Activated T-helper 1 cell treated with anti-CD3 and anti-CD28 coated beads, Interleukin-2, amount 50 U/mL, for 16 hours (primary cell): ENCODE measurements at places on chromosomes 12 and 14.

GRCh38 chr14:28751467-28752058 lies 15.0 kb upstream of the FOXG1 start:
- DNase-seq, result no peak

- DNase-seq, result no peak
Observed at GRCh38 chr12:85688837-85689236, 147.4 kb downstream of the RASSF9 start.

- DNase-seq, result no peak
Observed at GRCh38 chr12:6041891-6042290, 82.6 kb downstream of the VWF start.

DNA sequence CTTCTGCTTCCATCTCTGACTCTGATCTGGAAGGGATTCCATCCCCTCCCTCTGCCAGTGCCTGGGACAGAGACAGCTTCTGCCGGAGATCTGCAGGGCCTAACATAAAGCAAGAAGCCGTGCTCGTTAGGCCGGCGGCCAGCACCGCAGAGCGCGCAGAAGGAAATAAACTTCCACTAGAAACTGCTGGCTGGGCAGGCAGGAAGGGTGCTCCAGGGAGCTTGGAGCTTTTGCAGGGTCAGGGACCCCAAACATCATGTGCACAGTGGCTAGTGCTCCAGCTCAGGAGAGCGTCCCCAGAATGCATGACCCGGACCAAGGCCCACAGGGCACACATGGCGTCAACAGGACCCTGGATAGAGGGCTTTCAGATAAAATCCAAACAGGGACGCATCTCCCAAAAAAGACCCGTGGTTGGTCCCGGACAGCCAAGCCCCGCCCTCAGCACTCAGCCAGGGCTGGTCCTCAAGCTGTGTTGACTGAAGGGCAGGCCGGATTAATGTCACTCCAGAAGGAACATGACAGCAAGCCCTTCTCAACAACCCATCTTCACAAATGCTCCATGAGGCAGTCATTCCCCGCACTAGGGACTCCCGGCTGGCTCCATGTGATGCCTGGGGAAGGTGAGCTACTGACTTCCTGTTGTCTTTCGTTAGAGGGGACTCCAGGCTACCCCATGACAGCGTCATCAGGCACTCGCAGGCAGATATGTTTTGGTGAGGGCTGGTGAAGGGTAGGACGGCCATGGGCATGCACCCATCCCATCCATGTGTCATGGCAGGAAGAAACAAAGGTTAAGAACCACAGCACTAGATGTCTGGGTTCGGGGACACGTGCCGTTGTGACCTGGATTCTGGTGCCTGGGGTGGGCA lies 121.5 kb downstream of the CALM1 start:
- DNase-seq, result no peak

DNA sequence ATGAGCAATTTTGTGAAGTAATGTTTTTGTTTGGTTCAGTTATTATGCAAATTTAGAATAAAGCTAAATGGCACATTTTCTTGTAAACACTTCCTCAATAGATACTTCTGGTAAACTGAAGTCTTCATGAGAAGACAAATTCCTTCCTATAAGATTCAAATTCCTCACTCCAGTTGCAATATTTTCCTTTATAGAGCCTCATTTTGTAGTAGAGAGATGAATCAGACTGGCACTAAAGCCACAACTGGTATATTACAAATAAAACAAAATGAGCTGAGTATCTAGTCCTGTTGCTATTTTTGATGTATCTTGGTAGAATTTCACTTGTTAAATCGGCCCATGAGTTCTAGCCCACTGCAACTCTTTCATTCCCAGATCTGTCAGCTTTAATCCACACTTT lies 5.5 kb downstream of the LGR5 start:
- DNase-seq, result no peak

- no peak for DNase-seq
Observed at GRCh38 chr12:63212316-63212715, 61.3 kb upstream of the AVPR1A start.

GRCh38 chr14:55430024-55430690 lies 10.3 kb downstream of the TBPL2 start:
- DNase-seq, result no peak
